ENCODE measurements at places on chromosomes 6 and 20. TPM values are rescaled to one million over a fixed set of nuclear protein-coding genes. Genes with fewer than 3 reads are reported as not detected.

The TTBK1 gene
- total RNA-seq, result 13.1 TPM

The SLC22A3 gene
- total RNA-seq, result 3.7 TPM

The TNF gene
- not detected for total RNA-seq

The LY6G6D gene
- not detected for total RNA-seq

The NNAT gene
- 251 TPM for total RNA-seq

The FNDC11 gene
- 4.1 TPM for total RNA-seq

The NR2E1 gene
- total RNA-seq, result 9.8 TPM

The BMP7 gene
- total RNA-seq, result 8.7 TPM

DNA sequence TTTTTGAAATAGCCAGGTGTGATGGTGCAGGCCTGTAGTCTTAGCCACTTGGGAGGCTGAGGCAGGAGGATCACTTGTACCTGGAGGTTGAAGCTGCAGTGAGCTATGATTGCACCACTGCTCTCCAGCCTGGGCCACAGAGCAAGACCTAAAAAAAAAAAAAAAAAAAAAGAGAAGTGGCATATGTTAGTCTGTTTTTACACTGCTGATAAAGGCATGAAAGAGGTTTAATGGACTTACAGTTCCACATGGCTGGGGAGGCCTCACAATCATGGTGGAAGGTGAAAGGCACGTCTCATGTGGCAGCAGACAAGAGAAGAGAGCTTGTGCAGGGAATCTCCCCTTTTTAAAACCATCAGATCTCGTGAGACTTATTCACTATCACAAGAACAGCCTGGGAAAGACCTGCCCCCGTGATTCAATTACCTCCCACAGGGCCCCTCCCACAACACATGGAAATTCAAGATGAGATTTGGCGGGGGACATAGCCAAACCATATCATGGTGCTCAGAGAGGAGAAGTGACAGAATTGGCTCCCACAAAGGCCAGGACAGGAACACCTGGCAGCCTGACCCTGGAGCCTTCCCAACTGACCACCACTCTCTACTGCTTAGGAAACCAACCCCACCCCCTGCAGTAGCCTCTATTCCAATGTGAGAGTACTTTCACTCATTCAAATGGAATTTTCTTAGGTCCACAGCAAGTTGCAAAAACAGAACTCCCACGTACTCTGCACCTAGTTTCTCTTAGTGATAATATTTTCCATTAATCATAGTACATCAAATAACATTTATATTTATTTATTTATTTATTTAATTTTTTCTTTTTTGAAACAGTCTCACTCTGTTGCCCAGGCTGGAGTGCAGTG is 29.8 kb downstream of the ARHGAP40 start:
- DNase-seq, result no peak

GRCh38 chr20:33727115-33727479 is 4.7 kb upstream of the ZNF341 start:
- no peak for DNase-seq

- DNase-seq, result no peak
Observed at GRCh38 chr6:152050451-152051195, 243.1 kb downstream of the ESR1 start.

DNA sequence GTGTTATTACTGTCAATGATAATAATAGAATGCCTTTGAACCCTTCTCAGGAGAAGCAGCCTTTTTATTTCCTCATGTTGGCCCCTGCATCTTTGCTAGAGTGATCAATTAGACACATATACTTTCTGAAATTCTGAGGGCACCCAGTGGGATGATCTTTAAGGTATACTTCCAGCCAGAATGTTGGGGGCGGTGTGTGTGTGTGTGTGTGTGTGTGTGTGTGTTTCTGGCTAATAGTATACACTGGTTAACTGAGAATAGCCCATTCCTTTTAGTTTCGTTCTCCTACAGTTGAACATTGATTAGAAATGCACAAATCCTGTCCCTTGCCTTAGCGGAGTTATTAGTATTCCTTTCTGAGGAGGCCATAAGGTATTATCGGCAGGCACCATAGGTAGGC is 41.7 kb upstream of the CCDC167 start:
- no peak for DNase-seq

DNA sequence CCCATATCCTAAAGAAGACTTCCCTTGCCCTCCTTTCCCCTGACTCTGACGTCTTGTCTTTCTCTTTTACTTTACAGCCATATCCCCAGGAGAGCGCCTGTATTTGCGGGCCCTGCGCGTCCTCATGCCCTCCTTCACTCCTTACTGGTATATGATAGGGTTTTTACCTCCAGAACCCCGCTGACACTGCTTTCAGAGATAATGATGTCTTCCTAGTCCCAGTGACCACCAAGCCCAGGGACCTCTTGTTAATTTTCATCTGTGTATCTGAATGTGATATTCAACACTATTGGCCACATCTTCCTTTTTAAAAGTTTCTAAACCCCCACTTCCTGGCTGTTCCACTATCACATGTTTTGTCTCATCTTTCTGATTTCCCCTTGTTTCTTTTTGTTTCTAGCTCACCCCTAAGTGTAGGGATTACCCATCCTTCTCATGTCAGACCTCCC is 102.0 kb downstream of the HIVEP1 start:
- DNase-seq, result no peak

- DNase-seq, result peak; percentile 32
Observed at GRCh38 chr6:55964136-55964535, 88.7 kb upstream of the BMP5 start.

All from occipital lobe (tissue), 3 donors.